ENCODE measurements at places on chromosomes 11 and 22.

DNA sequence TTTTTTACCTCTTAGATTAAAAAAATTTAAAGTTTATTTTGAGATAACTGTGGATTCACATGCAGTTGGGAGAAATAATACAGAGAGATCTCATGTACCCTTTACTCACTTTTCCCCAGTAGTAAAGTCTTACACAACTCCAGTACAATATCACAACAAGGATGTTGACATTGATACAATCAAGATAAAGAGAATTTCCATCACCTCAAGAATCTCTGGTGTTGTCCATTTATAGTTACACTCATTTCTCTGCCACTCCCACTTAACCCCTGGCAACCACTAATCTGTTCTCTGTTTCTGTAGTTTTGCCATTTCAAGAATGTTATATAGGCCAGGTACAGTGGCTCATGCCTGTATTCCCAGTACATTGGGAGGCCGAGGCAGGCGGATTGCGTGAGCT is 10.5 kb upstream of the ZBED5 start:
- DNase-seq: no peak

DNA sequence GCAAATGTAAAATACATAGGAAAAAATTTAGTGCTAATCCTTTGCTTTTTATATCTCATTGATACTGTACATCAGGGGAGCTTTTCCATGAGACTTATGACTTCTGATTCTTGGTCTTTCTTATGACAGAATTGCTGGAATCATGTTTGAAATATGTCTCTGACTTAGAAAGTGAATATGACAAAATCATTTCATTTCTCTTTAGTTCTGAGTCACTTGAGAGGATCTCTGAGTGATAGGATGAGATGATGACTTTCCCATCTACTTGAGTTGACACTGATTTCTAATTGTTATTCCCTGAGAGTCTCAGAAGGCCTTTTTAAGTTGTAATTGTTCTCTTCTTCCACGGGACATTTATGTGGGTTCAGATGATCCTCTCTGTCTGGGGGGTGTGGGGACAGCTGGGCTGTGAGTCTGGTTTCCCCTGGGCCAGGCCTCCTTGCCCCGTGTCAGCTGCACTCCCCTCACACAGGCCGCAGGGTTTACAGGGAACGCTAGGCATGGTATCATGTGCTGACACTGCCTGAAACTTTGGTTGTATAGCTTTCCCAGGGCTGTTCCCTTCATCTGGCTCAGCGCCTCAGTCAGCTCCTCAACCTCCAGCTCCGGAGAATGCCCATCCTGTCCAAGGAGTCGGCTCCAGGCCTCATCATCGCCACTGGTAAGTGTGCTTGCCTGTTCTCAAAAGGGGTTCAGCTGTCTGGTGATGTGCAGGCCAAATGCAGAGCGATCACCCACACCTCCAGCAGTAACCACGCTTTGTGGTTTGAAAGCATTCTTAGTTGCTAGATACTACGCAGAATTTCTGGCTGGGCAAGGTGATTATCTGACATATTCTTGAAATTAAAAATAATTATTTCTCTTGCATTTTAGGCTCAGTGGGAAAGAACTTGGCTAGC is 69.5 kb upstream of the SORL1-AS1 start:
- peak; percentile 36 for DNase-seq

DNA sequence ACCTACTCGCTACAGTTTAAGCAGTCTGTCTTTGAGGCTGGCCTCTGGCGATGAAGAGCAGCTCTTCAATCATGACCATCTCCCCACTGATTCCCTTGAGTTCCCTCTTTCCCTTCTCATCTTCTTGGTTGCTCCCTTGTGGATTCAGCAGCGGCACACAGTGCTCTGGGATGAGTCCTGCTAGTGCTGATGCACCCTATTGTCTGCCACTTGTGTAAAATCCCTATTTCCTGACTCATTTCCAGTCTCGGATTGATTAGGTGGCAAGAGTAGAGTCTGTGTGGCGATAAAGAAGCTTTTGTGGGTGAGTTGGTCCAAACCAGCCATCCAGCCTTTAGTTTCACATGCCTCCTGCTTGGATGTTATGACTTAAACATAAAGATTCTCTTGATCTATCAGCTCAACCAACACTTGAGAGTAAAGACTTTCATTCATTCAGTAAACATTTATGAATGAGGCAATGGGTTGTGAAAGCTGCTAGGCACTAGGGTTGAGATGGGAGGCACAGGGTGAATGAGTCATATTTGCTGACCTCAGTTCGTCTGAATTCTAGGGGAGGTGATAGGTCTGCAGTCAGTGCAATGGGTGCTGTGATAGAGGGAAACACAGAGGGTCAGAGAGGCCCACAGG is 219.4 kb upstream of the RAG2 start:
- DNase-seq: no peak

GRCh38 chr11:60844045-60844869 is 2.3 kb downstream of the CCDC86 start:
- DNase-seq: no peak

GRCh38 chr11:19117760-19118097 is 761 bp downstream of the ZDHHC13 start:
- peak; percentile 12 for DNase-seq

Data from fibroblast of skin of right biceps (primary cell).